ENCODE measurements at places on chromosomes 13 and 19.

- peak; percentile 92 for DNase-seq
Observed at GRCh38 chr19:46495786-46496099, at the start of gene PNMA8B. Gene PNMA8B, minus strand, starts transcription at chr19:46495867. Its CDS starts 402 bp downstream, at chr19:46495465.

- DNase-seq = peak; percentile 94
Observed at GRCh38 chr19:46014941-46015686, 7.7 kb downstream of the PGLYRP1 start.

DNA sequence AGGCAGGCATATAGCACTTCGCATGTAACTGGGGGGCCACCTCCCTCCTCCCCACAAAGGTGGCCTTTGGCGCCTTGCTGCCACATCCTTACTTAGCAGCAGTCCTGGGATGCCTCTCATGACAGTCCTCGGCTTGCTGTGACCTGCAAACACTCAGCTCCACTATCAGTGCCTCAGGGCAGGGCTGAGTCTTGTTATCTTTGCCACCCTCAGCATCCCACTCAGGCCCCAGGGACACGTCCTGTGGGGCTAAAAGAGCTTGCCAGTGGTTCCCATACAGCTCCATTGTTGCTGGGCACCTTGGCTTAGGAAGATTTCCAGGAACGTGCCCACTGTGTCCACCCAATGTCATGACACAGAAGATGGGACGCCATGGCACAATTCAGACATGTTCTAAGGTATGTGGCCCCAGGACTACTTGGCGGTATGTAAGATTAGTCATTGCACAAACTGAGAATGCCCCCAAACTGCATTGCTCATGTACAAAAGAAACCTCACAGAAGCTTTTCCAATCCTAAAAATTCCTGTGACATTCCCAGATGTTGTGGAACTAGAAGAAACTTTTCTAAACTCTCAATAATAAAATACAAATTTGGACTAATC lies 16.3 kb downstream of the DOCK9 start:
- no peak for DNase-seq

- DNase-seq = no peak
Observed at GRCh38 chr13:39397226-39397895, 205.6 kb downstream of the LHFPL6 start.

- DNase-seq = no peak
Observed at GRCh38 chr13:106484084-106484483, 51.4 kb downstream of the EFNB2 start.

DNA sequence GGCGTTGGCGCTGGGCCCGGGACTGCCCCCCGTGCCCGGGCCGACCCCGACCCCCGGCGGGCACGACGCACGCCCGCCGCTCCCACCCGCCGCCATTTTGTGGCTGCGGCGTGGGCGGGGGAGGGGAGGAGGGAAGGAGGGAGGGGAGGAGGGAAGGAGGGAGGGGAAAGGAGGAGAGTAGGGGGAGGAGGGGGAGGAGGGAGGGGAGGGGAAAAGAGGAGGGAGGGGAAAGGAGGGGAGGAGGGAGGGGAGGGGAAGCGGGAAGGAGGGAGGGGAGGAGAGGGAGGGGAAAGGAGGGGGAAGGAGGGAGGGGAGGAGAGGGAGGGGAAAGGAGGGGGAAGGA lies at the start of gene BTBD2:
Gene BTBD2 (minus strand): TSS at position 107 of the 343 bp plus-strand sequence. CDS start 11 bp downstream, at position 96.
- DNase-seq = peak; percentile 93

DNA sequence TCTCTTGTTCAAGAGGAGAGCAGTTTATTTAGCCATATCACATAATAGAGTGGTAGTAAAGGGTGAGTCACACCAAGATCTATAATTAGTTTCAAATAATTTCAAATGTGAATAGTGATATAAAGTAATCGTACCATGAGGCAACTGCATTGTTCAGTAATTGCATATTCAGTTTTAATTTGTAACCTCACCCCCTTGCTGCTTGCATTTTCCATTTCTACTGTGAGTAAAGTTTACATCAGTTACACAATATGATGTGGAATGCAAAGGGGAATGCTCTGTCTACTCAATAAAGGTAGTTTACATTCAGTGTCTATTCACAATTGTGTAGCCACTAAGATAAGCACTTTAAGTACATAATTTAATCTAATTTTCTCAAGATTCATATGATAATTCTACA lies 1695.7 kb upstream of the SPRY2 start:
- DNase-seq = peak; percentile 66

DNA sequence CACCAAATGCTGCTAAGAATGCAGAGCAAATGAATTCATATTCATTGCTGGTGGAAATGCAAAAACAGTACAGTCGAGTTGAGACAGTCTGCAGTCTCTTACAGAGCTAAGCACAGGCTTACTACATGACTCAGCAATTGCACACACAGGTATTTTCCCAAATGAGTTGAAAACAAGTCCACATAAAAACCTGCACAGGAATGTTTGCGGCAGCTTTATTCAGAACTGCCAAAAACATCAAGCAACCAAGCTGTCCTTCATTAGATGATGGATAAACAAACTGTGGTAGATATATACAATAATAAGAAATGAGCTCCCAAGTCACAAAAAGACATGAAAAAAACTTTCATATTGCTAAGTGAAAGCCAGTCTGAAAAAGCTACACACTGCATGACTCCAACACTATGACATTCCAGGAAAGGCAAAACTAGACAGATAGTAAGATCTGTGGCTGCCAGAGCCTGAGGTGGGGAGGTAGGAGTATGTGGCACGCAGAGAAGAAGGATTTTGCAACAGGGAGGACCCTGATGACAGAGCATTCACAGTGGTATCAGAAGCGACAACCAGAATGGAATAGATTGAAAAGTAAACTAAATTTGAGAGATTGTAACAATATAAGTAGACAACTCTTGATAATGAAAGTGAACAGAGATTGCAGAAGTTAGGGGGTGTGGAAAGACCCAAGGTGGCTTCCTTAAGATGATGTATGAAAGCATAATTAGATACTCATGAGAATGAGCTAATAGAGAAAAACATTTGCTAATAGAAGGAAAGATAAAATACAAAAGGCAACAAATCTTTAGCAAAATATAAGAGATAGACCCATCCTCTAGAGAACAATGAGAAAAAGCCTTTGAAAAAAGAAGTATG lies 52.7 kb downstream of the TSC22D1 start:
- no peak for DNase-seq

GRCh38 chr19:6744381-6745301 lies 5.2 kb downstream of the TRIP10 start:
- no peak for DNase-seq

DNA sequence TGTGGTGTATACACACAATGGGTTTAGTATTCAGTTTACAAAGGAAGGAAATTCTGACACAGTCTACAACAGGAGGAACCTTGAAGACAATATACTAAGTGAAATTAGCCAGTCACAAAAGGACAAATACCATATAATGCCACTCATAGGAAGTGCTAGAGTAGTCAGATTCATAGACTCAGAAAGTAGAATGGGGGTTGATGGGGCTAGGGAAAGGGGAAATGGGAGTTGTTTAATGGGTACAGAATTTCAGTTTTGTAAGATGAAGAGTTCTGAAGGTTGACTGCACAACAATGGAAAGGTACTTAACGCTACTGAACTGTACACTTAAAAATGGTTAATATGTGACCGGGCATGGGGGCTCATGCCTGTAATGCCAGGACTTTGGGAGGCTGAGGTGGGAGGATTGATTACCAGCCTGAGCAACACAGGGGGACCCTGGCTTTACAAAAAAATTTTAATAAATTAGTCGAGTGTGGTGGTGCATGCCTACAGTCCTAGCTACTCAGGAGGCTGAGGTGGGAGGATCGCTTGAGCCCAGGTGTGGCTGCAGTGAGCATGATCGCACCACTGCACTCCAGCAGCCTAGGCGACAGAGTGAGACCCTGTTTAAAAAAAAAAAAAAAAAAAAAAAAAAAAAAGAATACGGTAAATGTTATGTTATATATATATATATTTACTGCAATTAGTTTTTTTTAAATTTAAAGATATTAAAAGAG lies 45.0 kb downstream of the SLC15A1 start:
- DNase-seq = no peak

- no peak for DNase-seq
Observed at GRCh38 chr19:30652751-30653150, 280.6 kb downstream of the ZNF536 start.

DNA sequence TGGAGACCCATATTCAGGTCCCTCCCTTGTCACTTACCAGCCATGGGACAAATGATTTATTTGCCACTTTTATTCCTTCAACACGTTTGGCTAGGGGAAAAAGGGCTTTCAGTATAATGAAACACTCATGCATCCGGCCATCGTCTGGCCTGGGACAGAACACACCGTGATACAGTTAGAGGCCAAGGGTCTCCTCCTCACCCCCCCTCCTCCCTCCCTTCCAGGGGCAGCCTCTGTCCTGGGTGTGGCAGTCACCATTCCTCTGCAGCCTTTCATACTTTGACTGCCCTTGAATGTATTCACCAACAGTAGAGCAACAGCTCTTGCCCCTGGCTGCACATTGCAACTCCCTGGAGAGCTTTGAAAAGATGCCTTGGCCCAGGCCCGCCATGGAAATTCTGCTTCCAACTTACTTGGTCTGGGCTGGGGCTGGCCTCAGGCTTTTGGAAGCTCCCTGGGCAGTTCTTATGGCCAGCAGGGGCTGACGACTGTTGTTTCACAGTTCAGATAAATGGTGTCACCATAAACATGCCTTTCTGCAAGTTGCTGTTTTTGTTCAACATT lies 3.0 kb downstream of the PAK4 start:
- DNase-seq = no peak

GRCh38 chr13:103104340-103104739 lies 38.1 kb upstream of the SLC10A2 start:
- no peak for DNase-seq

GRCh38 chr13:91817250-91817649 lies 418.8 kb downstream of the GPC5 start:
- peak; percentile 67 for DNase-seq

DNA sequence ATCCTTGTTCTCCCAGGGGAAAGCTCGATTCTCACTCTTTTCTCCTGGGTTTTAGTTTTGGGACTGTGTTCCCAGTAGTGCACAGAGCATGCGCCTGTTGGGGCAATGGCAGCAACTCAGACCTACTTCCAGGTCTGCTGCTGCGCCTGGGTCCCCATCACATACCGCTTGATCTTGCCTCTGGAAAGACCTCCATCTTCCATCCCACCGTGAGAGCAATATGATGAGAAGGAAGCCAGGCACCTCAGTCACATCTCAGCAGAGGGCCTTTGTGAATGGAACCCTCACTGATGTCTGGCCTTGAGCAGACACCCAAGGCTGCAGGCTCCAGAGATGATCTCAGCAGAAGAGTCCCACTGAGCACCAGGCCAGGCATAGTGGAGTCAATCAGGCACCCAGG lies 176.8 kb upstream of the ZNF507 start:
- DNase-seq = no peak

DNA sequence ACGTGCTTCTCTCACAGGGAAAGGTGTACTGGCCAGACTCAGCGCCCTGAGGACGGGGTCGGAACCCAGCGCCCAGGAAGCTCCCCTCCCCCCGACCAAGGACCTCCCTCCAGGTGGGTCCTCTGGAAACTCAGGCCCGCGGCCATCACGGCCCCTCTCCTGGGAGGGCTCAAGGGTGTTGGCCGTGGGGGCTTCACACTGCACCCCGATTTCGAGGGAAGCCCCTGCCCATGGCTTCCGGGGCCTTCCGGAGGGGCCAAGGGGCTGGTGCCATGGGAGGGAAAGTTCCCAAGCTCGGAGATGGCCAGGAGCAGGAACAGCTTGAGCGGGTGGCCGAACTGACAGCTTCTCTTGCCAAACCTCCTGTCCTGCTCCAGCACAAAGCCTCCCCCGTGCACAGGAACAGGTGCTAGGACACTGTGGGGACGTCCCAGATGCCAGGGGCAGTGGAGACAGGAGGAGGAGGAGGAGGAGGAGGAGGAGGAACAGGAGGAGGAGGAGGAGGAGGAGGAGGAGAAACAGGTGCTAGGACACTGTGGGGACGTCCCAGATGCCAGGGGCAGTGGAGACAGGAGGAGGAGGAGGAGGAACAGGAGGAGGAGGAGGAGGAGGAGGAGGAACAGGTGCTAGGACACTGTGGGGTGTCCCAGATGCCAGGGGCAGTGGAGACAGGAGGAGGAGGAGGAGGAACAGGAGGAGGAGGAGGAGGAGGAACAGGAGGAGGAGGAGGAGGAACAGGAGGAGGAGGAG lies 10.0 kb downstream of the SBNO2 start:
- peak; percentile 24 for DNase-seq

- no peak for DNase-seq
Observed at GRCh38 chr19:51333836-51334460, 8.0 kb downstream of the VSIG10L start.

DNA sequence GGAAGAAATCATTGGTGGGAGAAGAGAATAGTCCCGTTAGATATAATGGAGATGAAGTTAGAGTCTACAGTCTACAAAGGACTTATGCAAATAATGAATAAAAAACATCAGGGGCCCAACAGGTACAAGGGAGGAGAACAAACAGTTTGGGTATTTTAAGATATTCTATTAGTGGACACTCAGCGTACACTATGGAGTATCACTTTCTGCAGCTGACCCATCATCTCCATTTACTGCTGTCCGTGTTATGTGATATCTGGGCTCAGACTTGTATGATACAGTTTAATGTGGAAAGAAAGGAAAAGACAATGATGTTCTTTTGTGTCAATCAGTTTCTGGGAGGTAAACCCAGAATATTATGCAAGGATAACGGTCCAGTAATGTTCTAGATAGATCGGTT lies 126.2 kb downstream of the RAB20 start:
- DNase-seq = no peak

DNA sequence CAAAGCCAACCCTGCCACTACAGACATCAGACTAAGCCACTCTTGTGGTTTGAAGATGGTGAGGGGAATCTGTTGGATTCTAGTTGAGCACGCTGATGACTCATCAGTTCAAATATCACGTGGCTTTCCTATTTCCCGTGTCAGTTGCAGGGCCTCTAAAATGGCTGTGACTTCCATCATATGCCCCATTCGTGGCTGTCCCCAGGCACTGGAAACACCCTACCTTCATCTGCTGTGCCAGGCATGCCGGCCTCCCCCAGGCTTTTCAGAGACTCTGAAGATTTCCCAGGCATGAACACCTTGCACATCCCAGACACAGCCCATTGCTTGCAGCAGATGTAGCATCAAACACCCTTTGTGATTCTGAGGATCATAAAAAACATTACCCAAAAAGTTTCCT lies 659.9 kb downstream of the UQCRFS1 start:
- no peak for DNase-seq

DNA sequence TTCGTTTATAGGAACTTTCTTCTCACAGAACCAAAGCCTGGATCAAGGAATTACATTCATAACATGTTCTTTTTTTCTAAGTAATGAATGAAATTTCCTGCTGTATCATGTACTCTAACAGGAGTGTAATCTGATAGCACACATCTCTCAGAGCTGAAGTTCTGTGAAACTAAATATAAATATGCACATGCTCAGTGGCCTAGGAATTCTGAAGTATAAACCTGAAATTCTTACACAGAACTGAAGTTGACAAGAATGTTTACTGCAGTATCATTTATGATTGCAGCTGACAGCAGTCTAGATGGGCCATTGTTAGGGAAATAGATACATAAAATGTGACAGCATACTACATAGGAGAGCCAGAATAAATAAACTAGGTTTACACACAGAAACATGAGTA lies 54.5 kb downstream of the USP12 start:
- DNase-seq = no peak
